ENCODE measurements at places on chromosomes 11 and 22.
A peak's percentile ranks its signal among the peaks of the same experiment; 100 is the strongest.

DNA sequence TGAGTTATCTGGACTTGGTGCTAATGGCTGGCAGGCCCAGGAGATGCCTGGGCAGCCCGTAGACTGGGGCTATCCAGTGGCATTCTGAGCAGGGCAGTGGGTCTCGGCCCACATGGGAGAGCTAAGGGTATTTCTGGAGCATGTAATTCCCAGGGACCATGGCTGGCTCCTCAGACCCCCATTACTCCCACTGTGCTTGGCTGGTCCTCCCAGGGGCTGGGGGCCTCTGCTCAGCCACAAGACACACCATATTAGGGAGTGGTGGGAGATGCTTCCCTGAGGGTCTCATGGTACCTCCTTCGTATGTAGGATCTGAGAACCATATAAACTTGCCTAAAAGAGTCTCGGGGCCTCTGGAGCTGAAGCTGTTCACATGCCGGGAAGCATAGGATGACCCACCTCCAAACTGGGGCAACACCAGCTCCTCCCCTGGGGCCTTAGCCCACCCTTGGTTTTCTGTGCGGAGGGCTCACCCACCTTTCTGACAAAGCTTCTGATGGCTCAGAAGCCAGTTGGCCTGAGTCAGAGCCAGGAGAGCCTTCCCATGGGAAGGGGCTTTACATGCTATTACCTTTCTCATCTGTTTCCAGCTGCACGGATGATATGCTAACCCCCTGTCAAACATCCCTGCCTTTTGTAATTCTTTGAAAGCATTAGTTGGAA lies 9.5 kb upstream of the FTH1 start:
- peak; percentile 11 for DNase-seq

DNA sequence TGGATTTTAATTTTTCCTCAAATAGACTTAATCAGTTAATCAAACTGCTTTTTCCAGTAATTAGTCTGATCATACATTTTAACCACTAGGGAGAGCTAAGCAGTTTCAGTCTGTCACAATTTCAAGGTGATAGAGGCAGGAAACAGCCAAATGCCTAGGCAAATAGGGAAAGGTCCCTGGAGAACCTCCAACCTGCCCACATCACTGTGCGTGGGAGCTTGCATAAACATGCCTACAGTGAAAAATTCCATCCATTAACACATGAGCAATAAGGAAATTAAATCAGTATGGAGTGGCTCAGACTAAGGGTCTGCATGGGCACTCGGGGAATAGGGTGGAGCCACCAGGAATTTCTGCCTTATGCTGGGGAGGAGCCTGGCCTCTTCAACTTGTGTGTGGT lies 74.6 kb downstream of the AASDHPPT start:
- no peak for DNase-seq

GRCh38 chr11:116357784-116358544 lies 414.8 kb downstream of the BUD13 start:
- DNase-seq: no peak

GRCh38 chr11:24833573-24833972 lies 336.7 kb downstream of the LUZP2 start:
- no peak for DNase-seq

DNA sequence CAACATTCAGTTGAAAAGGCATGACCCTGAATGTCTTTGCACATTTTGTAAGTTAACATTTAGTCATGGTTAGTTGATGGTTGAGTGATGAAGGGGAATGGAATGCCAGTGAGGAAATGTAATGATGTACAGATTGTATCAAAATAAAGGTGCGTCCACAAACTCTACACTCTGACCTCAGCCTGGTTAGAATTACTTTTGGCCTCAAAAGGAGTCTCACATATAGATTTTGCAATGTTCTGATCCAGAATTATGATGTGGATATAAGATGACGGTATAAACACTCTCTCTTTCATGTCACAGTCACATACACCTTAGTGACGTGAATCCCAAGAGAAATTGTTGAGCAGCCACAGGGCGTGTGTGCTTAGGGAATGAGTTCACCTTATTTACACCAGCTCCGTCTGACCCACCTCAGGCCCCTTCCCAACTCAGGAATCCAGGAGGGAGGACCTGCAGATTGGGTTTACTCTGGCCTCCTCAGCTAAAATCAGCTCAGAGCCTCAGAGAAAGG lies 100.1 kb downstream of the RDX start:
- no peak for DNase-seq

- no peak for DNase-seq
Measured at GRCh38 chr11:108498816-108499408, 728 bp upstream of the POGLUT3 start.

DNA sequence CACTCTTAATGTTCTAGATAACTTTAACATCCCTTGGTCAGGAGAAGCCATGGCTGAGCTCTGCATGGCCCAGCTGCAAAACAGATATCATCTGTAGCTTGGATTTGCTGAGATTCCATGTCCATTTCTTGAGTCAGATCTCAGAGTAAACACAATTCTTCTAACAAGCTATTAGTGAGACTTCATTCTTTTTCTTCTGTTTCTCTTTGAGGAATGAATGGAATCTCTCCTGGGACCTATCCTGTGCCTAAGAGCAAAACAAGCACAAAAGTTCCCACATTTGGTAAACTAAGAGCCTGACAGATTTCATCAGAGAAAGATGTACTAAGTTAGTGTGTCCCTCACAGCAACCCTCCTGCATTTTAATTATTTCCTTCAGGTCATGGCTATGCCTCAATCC lies 142.8 kb downstream of the MAML2 start:
- no peak for DNase-seq

DNA sequence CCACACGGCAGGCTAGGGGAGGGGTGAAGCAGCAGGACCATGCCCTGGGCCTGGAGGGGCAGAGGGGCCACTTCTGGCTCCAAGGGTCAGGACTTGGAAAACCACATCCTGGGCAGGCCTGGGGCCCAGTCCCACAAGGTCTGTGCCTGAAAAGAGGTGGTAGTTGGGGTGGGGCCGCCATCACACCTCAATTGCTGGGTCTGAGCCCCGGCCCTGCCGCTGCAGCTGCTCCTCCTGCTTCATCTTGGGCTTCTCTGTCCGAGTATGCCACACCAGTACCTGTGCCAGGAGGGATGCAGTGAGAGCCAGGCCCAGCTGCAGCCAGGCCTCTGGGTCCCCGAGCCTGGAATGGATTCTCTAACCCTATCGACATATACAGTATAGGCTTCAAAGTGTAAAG lies 2.5 kb downstream of the ROM1 start:
- no peak for DNase-seq

DNA sequence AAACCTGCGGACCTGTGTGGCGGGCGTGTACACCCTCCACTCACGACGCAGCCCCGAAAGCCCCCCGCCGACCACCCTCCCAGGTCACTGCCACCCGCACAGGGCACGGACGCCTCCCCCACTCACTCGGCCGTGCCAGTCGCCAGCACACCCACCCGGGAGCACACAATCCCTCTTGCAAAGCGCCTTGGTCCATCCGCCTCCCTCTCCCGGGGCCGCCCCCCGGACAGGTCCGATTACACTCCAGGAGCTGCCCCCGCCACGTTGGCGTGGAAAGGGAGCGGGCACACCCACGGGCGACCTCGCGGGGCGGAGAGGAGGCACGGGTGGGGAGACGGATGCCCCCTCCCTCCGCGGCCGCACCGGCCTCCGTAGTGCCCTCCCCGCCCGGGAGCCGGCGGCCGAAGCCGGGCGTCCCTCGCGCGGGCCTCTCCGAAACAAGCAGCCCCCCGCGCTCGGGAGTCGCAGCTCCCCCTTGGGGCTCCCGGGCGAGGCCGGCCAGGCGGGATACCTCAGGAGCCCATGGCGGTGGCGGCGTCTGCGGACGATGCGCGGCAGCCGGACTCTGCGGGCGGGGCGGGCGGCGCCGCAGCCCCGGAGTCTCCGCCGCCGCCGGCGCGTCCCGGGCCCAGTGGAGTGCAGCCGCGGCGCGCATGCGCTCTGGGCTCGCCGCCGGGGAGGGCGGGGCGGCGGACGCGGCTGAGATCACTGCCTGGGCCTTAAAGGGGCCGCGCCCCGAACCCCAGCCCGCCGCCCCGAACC lies at the start of gene TMEM184B:
Gene TMEM184B (minus strand): TSS at position 638 of the 762 bp plus-strand sequence. CDS start 25,049 bp downstream, outside the sequence.
- peak; percentile 41 for DNase-seq

DNA sequence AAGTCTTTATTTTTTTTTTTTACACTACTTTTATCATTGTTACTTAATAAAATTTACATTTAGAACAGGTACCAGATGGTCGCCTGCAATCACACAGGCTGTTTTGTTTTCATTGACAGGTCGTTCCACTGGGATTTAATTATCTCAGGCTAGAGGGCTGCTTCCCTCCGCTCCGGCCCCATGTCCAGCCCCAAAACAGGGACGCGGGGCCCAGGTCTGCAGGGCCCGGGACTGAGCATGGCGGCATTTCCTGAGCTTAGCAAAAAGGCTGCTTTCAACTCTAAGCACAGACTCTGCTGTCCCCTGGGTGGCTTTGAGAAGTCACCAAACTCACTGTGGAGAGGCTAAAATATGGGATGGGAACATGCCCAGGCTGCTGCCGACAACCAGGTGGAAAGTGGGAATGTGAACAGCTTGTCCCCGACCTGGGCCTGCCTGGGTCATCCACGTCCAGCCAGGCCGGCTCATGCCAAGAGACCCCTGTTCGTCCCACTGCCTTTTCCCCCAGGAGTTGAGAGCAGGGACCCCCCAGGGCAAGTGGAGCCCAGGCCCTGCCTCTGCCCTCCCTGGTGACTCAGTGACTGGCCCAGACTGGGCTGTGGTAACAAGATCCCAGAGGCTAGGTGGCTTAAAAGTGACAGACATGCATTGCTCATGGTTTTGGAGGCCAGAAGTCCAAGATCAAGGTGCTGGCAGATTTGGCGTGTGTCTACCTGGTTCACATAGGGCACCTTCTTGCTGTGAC lies 150.0 kb downstream of the SHANK2 start:
- no peak for DNase-seq

DNA sequence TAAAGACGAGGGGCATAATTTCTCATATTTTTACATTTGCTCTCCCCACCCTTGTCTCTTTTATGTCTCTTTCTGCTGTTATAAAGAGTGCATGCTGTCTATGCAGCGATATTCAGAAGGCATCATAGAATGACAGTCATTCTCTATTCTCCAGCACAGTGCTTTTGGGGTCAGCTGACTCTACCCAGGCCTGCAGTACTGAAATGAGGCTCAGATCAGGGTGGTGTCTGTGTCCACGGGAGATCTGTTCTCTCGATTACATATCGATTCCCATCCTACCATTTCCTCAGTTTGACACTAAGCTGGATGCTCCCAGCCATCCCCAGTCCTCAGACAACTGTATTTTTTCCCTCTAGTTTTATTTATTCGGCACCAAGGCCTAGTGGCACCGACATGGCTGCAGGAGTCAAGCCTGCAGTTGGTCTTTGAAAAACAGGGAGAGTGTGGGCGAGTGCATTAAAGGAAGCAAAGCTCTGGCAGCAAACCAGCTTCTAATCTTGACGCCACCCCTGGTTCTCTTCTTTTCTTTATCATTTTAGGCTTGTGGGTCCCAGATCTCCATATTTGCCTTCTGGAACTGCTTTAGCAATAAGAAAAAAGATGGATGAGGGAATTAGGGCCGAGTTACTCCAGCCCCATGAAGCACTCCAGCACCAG lies 71.6 kb upstream of the PICALM start:
- DNase-seq: no peak

DNA sequence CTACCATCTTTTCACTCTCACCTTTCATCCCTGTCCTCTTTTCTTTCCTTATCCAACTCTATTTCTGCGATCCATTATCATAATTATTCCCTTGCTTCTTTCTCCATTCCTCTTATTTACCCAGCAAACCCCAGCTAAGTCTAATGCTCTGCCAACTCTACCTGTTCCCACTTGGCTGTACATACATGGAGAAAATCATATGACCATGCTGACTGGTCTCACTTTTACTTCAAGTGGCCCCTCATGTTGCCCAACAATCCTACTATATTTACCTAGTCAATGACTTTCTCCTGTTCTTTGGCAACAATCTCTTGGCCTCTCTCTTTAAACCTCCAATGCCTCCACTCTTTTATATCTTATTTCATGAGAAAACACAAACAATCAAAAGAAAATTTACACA lies 94.1 kb downstream of the USP35 start:
- DNase-seq: no peak

DNA sequence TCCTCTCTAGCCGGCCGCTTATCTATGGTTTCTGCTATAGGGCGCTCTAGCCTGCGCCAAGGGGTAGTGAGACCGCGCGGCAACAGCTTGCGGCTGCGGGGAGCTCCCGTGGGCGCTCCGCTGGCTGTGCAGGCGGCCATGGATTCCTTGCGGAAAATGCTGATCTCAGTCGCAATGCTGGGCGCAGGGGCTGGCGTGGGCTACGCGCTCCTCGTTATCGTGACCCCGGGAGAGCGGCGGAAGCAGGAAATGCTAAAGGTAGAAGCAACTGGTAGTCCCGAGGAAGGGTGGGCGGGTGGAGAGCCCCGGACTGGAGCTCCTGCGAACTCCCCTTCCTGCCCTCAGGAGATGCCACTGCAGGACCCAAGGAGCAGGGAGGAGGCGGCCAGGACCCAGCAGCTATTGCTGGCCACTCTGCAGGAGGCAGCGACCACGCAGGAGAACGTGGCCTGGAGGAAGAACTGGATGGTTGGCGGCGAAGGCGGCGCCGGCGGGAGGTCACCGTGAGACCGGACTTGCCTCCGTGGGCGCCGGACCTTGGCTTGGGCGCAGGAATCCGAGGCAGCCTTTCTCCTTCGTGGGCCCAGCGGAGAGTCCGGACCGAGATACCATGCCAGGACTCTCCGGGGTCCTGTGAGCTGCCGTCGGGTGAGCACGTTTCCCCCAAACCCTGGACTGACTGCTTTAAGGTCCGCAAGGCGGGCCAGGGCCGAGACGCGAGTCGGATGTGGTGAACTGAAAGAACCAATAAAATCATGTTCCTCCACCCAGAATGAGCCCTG lies at the start of the genes LBHD1 and UQCC3:
Gene LBHD1 (minus strand): TSS at position 660 of the 782 bp plus-strand sequence. CDS start 2,236 bp downstream, outside the sequence.
Gene UQCC3 (plus strand): TSS at position 66 of the 782 bp plus-strand sequence. CDS start 73 bp downstream, at position 139.
- peak; percentile 79 for DNase-seq

DNA sequence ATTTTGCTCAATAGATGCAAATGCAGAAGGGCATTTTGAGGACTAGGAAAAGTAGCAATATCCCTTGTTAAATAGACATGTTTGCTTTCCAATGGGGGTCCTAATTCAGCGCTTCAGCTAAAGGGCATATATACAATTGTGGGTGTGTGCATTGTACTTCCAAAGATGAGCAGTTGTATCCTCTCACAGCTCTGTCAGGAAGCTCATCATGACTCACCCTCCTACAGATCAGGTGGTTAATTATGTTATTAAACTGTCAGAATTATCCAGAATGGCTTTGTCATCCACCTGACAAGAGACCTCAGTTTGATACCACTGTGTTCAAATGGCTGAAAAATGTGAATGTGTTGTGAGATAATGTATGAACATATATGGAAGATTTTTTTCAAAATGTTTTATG lies 252.2 kb upstream of the MTNR1B start:
- no peak for DNase-seq

GRCh38 chr11:2138431-2139122 lies 612 bp downstream of the IGF2 start:
- DNase-seq: no peak

Measured in D721Med (cell line).